Urinary bladder (tissue), 4 donors: ENCODE measurements at places on chromosomes 1 and 21. TPM values are rescaled to one million over a fixed set of nuclear protein-coding genes. Genes with fewer than 3 reads are reported as not detected.

LCE1D gene
- not detected for polyA plus RNA-seq

CLCA4 gene
- 11.7 TPM for polyA plus RNA-seq

SPOCD1 gene
- 5.7 TPM for polyA plus RNA-seq

OPTC gene
- polyA plus RNA-seq: 0.05 TPM

WNT4 gene
- polyA plus RNA-seq: 3.9 TPM

TAS1R1 gene
- 0.06 TPM for polyA plus RNA-seq

RGS16 gene
- polyA plus RNA-seq: 5.9 TPM

- DNase-seq: no peak
These were observed 14.5 kb downstream of the NMNAT1 start for GRCh38 chr1:9957726-9958125.

GRCh38 chr1:31905093-31905509, 33.1 kb downstream of the PTP4A2 start:
- DNase-seq: no peak

DNA sequence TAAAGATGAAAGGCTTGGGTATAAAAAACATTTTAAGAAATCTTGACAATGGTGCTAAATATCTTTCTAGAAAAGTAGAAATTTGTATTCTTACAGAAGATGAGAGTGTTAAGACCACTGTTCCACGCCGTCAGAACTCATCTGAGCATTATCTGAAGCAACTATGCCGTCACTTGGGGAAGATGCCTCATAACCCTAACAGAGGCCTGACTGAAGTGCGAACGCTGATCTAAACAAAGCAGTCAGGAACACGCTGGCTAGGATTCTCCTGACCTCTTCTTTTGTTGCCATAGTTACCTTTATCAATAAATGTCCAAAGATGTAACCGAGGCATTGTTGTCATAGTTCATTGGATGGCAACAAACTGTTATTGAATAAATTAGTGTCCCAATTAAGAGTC, 612.4 kb downstream of the LTN1 start:
- DNase-seq: no peak

DNA sequence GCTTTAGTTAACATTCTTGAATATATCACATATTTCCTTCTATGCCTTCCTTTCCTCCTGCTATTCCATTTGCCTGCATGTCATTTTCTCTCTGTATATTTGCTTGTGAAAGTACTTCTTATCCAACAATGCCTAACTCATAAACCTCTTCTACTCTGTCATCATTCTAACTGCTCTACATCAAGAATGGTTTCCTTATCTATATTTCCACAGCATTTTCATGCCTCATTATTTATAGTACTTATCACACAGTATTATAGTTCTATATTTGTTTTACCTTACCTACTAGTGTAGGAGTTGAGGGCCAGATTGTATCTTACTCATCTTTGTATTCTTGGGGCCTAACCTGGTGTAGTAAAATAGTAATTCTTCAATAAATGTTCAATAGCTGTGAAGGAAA, 91.5 kb downstream of the ZMYM4 start:
- no peak for DNase-seq

GRCh38 chr1:27604579-27605299, 795 bp upstream of the AHDC1 start:
- no peak for DNase-seq

DNA sequence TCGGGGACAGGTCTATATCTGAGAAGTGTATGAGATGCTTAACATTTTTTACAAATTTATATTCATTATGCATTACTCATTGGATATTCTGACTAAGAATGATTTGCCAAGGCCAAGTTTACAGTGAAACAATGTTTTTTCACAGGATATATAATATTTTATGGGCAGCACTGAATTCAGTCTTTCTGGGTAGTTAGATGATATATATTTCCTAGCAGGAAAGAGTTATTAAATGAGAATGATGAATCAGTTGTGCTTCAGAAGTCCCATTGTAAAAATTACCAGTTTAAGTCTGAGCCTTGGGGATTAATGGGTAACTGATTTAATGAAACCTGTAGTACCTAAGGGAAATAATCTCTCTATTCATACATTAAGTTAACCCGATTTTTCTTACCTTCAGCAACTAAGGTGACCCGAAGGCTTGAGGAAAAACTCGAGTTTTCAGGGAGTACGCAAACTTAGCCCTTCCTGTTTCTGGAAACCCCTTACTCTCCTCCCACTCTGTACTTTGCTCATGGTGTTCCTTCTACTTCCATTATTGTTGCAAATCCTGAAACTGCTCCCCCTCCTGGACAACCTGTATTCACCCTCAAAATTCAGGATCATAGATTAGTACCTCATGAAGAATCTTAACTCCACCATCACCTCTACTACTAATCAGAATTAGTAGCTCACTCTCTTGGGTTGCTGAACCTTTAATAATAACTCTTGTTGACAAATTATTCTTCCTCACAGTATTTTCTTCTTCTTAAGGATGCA, 135.1 kb downstream of the AK5 start:
- no peak for DNase-seq

GRCh38 chr1:55654750-55655149, 439.6 kb upstream of the USP24 start:
- peak; percentile 62 for DNase-seq

GRCh38 chr1:46686255-46686654, 14.6 kb downstream of the TEX38 start:
- DNase-seq: no peak

DNA sequence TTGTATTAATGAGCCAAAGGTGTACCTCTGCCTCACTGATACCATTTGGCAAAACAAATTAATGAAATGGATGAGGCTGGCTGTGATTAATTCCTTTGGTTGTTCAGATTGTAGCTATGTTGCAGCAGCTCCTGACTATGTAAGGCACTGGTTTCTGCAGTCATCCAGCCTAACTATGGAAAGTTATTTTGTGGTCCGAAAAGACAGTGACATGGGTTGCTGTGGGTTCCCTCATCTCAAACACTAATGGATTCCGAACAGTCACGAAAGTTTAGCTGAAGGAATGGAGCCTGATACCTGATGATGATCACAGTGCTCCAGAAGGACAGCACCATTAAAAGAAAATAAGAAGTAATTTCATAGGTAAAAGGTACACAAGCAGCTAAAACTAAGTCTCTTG, 42.6 kb downstream of the WASF2 start:
- DNase-seq: no peak

GRCh38 chr1:61486783-61487536, 238.0 kb downstream of the TM2D1 start:
- DNase-seq: no peak

- no peak for DNase-seq
These were observed 1.3 kb downstream of the ADARB1 start for GRCh38 chr21:45075596-45076244.

- DNase-seq: no peak
These were observed 22.9 kb downstream of the CITED4 start for GRCh38 chr1:40838980-40839942.

DNA sequence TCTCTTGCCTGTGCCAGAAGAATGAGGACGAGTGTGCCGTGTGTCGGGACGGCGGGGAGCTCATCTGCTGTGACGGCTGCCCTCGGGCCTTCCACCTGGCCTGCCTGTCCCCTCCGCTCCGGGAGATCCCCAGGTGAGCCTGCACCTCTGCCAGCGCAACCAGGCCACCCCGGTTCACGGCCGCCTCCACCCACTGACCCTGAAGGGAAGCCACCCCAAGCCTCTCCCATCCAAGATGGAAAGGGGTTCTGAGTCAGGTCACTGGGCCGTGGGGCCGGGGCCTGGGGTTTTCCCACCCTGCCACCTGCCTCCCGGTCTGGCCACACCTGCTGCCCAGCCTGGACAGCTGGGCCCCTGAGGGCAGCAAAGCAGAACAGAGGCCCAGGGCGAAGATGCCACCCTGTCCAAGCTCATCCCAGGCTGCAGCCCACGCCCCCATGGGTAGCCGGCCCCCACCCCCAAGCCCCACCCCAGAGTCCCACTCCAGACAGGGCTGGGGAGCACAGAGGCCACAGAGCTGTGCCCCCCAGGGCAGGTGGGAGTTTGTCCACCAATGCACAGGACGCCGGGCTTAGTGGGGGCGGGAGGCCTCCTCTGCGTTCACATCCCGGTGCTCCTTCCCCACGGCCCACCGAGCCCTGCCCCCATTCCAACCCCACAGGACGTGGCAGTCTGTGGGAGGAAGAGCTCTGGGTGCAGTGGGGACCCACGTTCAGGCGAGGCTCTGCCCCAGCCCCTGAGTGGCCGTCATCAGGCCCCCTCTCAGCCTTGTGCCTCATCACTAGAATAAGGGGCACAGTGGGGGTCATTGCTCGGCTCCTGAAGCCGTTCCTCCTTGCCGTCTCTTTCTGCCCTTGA, 5.6 kb downstream of the AIRE start:
- DNase-seq: no peak

- DNase-seq: no peak
These were observed 138.8 kb downstream of the HHAT start for GRCh38 chr1:210467440-210468043.

DNA sequence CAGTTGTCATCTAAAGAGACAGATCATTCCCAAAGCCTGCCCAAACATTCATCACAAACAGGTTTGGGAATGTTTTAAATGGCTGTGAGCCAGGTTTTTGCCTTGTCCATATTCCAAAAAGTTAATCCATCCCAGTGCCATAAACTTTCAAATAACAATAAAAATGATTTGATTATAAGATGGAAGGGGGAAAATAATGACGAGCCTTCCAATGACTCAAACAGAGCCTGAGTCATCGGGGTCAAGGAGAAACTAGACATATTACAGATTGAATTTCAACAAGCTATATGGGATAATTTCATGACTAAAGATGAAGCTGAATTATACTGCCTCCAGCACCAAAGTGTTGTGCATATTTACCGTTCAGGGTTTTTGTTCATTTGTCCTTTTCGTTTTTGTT, 195.8 kb upstream of the PKN2 start:
- DNase-seq: no peak

GRCh38 chr1:54565113-54565501, 17.1 kb downstream of the ACOT11 start:
- DNase-seq: no peak

DNA sequence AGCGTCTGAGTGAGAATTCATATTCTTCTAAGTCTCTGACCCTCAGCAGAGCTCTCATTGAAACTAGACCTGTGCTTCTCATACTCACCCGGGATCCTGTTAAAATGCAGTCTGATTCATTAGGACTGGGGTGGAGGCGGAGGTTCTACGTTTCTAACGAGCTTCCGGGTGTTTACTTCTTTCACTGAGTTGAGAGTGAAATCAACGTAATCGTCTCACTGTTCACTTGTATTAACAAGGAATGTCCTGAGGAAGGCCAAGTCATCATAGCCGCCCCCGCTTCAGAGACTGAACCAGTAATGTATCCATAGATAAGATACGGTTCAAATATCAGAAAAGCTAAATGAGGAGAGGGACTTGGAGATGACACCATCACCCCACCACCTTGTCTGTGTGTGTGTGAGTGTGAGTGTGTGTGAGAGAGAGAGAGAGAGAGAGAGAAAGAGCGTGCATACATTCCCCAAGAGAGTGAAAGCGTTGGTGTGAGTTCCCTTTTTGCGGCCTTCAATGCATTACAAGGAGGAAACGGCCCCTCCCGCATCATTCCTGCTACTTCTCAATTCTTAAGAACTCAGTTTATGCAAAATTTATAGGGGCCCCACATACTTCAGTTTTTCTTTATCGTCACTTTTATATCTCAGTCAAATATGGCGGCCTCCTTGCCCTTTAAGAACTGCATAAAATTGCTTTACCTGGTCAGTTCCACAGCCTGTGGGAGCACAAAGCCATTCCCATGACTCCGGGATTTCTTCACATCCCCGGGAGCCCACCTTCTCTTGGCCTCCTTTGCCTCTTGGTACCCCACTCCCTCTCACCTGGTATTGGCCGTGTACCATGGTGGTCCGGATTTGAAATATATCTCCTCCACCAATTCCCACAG, 19.8 kb downstream of the KMO start:
- DNase-seq: no peak

- no peak for DNase-seq
These were observed 16.5 kb downstream of the TMPRSS2 start for GRCh38 chr21:41491412-41491811.

DNA sequence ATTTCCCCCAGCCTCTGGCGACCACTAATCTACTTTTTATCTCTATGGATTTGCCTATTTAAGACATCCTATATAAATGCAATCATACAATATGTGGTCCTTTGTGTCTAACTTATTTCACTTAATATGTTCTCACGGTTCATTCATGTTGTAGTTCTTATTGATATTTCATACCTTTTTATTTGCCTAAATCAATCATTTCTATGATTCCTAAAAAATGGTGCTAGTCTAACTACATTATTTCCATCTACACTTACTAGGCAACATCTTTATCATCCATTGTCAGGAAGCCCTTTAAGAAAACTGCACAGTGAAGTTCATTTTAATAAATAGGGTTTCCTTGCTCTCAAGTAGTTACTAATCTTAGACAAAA, 380 bp upstream of the FBXO28 start:
- no peak for DNase-seq

- DNase-seq: no peak
These were observed 49.8 kb downstream of the CDKN2C start for GRCh38 chr1:51019811-51020210.

- no peak for DNase-seq
These were observed 26.6 kb upstream of the LSS start for GRCh38 chr21:46255166-46255565.

DNA sequence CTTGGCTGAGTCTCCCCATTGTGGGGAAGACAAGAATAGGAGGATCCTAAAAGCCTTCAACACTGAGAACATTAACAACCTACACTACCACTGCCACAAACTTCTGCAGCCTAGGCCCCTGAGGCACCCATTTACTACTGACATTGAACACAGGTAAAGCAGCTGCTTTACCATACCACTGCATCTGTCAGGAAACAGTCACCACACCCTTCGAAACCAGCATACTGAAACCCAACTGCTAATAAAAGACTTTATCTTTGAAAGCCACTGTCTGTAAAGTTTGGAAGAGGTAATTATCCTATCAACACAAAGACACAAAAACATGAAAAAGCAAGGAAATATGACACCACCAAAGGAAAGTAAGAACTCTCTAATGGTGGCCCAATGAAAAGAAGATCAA, 7.4 kb downstream of the IFNAR1 start:
- DNase-seq: no peak

DNA sequence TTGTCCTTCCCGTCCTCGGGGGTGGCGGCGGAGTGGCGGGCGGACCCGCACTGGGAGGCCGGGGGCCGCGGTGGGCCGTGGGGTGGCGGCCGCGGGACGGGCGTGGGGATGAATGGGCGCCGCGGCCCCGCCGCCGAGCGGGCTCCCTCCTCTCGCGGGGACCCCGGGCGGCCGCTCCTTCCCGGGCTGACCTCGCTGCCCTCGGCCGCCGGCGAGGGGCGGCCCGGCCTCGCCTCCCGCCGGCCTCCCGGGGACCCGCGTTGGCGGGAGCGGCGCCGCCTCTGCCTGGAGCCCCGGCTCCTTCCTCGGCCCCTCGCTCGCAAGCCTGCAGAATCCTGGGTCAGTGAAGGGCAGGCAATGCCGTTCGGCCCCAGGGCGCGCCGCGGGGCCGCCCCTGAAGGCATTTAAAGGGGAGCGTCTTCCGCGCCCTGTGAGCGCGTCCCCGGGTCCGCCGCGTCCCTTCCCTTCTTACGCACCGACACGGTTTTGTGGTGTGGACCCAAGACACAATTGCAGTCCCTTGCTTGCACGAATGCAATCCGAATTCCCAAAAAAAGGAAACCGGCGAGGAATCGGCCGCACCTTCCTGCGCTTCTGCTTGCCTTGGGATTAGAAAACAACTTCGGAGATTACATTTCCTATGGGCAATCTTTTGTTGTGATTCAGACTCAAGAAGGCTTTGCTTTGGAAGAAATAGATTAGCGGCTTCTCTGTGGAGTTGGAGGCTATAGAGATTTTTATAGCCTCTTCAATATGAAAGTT, 776 bp downstream of the ITSN1 start:
- no peak for DNase-seq
